Stimulated activated CD4-positive, alpha-beta T cell treated with anti-CD3 and anti-CD28 coated beads, TNF-alpha, amount 100 ng/mL, for 24 hours (primary cell): ENCODE measurements at places on chromosomes 3 and 15.

GRCh38 chr15:44159492-44159891, 35.6 kb downstream of the FRMD5 start:
- no peak for DNase-seq

DNA sequence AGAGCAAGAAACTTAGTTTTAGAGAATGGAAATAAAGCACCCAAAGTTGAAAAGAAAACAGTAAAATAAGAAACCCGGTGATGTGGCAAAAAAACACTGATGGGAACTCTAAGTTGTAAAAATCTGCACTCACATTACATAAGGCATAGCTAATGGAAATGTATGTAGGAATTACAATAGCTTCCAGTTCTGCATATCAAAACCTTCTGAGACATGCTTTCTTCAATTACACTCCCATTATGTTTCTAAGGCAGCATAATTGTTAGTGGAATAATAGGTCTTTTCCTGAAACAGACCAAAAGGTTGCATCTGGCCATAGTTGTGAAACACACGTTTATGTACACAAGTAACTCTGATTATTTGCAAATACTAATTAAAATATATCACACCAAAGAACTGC, 41.4 kb downstream of the SLC30A4 start:
- no peak for DNase-seq

DNA sequence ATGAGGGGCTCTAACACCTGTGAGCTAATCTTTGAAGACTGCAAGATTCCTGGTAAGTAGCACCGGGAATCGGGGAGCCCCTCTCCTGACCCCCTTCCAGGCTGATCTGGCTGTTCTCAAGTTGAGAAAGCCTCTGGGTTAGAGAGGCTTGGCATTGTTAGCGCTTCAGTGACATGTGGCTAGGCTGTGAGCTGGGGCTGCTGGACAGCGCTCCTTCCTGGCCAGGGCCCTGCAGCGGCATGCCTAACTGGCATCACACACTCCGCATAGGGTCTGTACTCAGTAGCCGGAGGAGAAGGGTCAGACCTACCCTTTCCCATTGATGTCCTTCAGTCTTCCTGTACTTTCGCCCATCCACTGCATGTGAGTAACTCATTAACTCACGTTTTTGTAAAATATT, 7.4 kb downstream of the IVD start:
- DNase-seq = no peak

- DNase-seq = no peak
These were observed 151.6 kb downstream of the IL5RA start for GRCh38 chr3:2958551-2958950.

GRCh38 chr3:30602946-30603345, 3.5 kb upstream of the TGFBR2 start:
- DNase-seq = no peak

DNA sequence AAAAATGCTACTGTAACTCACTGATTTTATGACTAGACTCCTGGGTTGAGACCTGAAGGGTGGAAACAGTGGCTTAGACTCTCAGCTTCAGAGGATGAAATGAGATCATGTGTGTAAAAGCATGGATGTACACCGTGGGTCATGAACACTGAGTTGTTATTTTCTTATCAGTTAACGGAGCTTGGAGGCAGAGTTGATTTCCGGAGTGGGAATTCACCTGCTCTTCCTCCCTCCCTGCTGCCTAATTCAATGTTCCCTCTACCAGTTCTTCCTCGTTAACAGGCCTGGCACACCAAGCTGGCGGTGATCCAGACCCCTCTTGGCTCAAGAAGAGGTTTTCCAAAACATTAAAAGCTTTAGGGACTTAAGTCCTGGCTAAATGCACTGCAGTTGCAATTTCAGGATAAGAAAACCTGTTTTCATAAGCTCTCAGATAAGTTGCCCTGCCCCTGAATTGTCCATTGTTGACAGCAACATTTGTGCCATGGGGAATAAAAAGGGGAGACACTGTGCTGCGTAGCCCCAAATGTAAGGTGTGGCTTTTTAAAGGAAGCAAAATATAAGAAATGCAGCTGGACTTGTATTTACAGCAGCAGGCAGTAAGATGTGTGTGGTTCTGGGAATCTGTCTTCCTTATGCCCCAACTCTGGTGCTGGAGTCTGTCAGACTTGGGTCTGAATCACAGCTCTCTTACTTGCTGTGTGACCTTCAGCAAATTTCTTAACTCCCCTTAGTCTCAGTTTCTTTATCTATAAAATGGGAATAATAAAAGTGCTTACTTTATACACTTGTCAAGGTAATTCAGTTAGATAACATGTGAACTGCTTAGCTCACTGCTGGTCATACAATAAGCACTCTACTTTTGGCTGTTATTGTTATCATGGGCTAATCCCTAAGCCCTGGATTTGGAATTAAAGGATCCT, 9.9 kb downstream of the PDIA5 start:
- DNase-seq = no peak

DNA sequence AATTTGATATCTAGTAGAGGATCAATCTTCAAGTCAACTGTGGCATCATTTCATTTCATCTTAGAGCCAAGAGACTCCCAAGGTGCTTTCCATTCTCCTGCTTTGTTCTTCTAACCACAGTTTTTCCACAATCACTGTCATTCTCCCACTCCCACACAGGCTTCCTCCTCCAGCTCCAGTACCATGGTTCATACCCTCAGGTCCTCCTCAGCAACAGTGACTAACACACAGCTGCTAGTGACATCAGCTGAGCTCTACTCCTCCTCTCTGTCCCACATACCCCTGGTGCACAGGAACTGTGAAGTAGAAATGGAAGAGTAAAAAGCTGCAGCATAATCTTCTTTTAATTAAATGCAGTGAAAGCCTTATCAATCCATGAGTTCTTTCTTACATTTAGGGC, 200.2 kb upstream of the DPH6 start:
- DNase-seq = no peak

- no peak for DNase-seq
These were observed 294.3 kb downstream of the THSD4 start for GRCh38 chr15:71409541-71409940.
